Hepatocyte (in vitro differentiated cells): ENCODE measurements at places on chromosomes 2 and 18.

- DNase-seq = no peak
Observed at GRCh38 chr2:60028849-60029565, 524.4 kb downstream of the BCL11A start.

DNA sequence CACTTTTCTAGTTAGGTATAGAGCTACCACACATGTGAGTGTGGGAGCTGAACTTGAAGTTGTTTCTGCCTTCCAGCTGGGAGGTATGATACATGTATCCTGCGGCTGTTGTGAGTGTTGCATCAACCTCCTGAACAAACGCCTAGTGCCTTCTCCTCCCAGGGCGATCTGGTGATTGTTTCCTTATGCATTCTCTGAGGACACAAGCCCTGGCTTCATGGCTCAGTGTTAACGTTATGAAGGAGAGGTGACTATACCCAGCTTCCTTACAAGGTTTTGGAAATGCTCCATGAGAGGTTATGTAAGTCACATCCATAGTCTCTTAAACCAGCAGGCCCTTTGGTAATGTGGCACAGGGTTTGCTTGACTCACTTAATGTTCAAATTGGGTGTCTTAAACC is 64.9 kb downstream of the SPRED2 start:
- DNase-seq = peak; percentile 48

DNA sequence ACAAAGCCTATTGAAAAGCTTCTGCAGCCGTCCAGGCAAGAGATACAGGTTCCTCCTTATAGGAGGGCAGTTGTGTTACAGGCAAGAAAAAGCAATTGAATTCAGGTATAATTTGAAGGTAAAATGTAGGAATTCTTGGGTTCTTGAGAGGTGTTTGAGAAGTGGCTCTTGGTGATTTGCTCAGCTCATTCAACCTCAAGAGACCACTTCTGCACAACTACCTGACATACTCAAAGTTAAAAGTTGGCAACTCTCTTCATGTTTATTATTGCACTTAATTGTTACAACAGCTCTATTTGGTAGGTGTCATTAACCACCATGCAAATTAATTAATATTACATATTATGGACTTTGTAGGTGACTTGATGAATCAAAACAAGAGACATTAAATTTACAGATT is 753.2 kb downstream of the ADCYAP1 start:
- DNase-seq = no peak

DNA sequence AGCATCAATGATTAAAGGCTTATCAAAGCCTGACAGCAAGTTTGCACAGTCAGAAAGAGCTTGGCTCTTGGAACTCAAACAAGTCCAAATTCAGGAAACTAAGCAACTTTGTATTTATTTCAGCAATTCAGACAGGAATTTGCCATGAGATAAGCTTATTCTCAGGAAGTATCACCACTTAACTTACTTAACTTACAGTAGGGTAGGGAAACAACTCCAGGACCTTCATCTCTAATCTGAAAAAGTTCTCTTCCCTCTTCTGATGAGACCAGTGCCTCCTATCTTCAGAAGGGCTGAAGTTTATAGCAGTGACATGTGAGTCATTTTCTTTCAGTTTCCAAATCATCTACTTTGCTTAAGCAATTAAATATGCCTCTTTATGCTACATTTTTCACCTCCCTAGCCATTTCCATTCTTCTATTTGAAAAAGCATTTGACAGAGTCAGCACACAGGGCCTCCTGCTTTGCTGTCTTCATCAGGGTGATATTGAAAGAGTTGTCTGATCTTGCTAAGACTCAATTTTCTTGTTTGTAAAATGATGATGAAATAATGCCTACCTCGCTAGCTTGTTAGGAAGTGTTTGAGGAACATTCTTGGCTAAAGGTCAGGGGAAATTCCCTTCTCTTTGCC is 389.5 kb downstream of the RND3 start:
- DNase-seq = peak; percentile 24
